ENCODE measurements at places on chromosomes 12 and 14.

DNA sequence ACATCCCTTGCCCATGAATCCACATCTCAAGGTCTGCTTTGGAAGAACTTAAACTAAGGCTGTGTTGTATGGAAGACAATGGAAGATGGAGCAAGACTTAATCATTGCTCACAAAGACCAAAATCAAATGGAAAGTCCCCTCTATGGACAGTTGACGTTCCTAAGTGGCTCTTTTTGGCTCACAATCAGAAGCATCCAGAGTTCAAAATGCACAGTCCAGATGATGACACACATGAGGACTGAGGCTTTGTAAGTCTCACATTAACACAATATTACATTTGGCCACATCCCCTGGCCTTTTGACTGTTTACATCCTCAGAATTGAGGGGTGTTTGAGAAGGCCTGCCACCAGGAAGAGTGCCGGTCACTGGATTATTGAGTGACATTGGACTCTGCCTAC lies 122.3 kb upstream of the CPM start:
- DNase-seq: no peak

GRCh38 chr14:67240168-67240932 lies 885 bp upstream of the PALS1 start:
- peak; percentile 68 for DNase-seq

- DNase-seq: no peak
Observed at GRCh38 chr14:55327179-55327578, 56.0 kb downstream of the FBXO34 start.

DNA sequence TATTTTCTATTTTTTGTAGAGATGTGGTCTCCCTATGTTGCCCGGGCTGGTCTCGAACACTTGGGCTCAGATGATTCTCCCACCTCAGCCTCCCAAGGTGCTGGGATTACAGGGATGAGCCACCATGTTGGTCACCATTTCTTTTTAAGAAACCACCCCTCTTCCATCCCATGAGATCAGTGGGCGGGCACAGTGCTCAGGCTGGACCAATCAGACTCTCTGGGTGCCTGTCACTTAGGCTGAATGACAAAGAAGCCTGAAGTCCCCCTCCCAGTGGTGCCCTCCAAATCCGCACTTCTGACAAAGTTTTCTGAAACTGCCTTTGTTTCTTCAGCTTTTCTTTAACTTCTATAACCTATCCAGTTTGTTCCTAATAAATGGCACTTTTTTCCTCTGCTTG lies 48.2 kb downstream of the CALM1 start:
- no peak for DNase-seq

DNA sequence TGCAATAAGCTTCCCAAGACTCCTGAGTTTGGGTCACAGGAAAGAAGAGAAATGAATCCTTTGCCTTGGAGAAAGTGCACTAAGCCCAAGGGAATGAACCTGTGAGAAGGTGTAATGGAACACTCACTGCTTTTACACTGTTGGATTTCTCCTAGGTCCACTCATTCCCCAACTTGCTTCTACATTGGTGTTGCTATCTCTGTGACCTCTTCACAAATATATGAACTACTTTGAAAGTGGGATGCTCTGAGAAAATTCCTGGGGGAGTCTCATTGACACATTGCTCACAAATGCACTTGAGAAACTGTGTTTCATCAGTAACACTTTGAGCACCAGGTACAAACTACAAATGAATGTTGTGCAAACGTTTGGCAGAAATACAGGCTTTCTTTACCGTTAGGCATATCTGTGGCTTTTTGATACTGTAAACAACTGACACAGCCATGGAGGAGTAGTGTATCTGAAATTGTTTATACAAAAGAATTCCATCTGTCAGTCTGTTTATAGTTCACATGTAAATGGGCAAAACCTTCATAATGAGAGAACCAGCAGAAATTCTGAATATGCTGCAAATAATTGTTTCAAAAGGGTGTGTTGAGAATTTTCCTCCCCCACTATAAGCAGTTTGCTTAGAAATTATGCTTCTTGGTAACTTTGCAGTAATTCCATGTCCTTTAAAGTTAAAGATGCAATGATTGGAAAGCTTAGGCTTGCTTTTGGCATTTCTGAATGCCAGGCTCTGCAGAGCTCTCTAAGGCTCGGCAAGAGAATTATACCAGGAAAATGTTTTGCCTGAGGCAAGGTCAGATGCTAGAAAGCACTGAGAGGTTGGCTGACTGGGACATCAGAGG lies 348.5 kb upstream of the DDHD1 start:
- DNase-seq: no peak

- DNase-seq: peak; percentile 69
Observed at GRCh38 chr14:38994731-38995130, 108.3 kb downstream of the SEC23A start.

- DNase-seq: peak; percentile 26
Observed at GRCh38 chr14:93536945-93537344, 106.2 kb downstream of the UNC79 start.

DNA sequence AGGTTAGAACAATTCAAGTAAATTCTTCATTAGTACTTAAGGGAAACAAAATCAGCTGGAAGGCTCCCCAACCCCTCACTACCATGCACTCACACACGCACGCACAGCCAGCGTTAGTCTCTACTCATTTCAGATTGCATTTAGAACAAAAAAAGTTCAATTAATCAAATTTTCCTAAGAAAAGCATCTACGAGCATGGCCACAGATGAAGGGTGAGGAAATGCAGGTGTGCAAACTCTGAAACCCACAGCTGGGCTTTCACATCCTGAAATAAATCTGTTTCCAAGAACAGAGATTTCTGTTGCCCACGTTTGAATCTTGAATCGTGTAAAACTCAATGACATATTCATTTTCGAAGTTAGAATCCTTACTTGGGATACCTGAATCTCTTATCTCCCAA lies 62.6 kb downstream of the SEL1L start:
- DNase-seq: no peak

GRCh38 chr12:1428671-1429070 lies 165.7 kb downstream of the FBXL14 start:
- DNase-seq: no peak

DNA sequence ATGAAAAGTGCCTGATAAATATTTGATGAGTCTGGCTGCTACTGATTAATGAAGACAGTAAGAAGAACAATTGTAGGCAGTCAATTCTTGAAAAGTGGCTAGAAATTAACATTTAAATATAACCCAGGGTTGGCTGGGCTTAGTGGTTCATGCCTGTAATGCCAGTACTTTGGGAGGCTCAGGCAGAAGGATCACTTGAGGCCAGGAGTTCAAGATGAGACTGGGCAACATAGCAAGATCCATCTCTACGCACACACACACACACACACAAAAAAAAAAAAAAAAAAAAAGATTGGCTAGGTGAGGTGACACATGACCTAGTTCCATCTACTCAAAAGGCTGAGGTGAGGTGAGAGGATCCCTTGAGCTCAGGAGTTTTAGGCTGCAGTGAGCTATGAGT lies 7.9 kb upstream of the PLBD1 start:
- DNase-seq: no peak

- no peak for DNase-seq
Observed at GRCh38 chr12:11633968-11634367, 15.5 kb upstream of the ETV6 start.

GRCh38 chr14:36822685-36823084 lies 161.0 kb downstream of the PAX9 start:
- no peak for DNase-seq

DNA sequence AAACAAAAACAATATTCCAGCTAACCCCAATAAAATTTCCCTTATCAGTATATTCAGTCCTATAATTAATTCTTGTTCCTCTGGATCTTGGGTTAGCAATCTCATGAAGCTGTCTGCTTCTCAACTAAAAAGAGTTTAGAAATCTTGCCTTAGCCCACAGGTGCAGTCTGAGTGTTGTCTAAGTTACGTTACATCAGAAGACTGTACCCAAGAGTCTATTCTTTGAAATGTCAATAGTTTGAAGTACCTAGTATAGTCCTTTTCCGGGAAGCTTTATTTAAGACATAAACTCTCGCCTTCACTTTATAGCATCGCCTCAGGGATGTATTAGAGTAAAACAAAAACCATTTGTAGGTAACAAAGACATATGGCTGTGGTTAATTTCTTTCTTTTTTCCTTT lies 465.1 kb downstream of the FUT8 start:
- no peak for DNase-seq

- no peak for DNase-seq
Observed at GRCh38 chr12:77102123-77102522, 36.8 kb upstream of the E2F7 start.

- peak; percentile 46 for DNase-seq
Observed at GRCh38 chr12:81668475-81668874, 90.7 kb downstream of the PPFIA2 start.

DNA sequence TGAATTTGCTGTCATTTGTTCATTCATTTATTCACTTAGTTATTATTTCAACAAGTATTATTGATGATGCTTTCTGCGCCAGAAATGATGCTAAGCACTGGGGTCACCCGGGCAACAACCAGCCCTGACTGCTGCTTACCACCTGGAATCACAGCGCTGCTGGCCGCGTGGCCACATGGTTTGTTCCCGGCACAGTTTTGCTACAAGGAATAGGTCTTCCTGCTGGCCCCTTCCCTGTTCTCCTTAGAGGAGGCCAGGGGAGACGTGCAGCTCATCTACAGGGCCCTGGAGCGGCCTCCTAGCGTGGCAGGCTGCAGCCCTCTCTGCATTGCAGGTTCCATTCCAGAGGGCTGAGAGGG lies 7.0 kb downstream of the JDP2 start:
- DNase-seq: no peak

GRCh38 chr12:116863275-116863767 lies 17.9 kb downstream of the HRK start:
- peak; percentile 69 for DNase-seq

DNA sequence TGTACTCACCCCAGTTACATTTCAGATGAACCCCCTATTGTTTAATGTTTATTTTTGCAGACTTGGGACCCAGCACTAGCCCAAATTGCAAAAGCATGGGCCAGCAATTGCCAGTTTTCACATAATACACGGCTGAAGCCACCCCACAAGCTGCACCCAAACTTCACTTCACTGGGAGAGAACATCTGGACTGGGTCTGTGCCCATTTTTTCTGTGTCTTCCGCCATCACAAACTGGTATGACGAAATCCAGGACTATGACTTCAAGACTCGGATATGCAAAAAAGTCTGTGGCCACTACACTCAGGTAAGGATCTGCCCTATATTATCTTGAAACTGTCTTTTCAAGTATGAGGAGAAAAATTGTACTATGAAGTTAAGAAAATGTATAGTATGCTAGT lies 1.2 kb downstream of the GLIPR1 start:
- DNase-seq: peak; percentile 36

DNA sequence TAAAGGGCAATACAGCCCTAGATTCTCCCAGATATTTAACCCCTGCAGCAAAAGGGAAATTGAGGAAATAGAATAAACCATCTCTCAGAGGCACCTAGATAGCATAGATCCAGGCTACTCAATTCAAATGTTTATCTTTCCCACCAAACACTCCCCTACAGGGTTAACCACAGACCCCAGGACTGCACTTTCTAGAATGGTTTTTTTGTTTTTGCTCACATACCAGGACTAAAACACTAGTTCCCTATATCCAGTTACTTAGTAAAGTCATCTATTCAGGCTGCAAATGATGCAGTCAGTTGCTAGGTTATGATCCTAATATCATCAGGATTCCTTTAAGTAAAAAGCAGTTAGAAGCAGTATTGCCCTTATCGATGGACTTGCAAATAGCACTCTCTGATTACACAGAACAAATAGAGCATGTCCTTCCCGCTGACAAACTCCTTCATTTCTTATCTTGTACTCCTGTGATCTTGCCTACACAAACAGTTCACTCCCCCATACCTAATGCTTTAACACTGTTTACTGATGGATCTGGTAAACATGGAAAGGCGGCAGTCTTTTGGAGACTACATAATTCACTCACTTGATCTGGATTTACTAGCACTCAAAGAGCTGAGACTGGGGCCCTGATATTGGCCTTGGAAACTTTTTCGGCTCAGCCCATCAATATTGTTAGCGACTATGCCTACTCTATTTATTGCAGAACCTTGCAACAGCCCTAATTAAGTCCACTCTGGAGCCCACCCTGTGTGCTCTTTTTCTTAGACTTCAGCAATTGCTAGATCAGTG lies 257.2 kb upstream of the DIO2 start:
- no peak for DNase-seq

DNA sequence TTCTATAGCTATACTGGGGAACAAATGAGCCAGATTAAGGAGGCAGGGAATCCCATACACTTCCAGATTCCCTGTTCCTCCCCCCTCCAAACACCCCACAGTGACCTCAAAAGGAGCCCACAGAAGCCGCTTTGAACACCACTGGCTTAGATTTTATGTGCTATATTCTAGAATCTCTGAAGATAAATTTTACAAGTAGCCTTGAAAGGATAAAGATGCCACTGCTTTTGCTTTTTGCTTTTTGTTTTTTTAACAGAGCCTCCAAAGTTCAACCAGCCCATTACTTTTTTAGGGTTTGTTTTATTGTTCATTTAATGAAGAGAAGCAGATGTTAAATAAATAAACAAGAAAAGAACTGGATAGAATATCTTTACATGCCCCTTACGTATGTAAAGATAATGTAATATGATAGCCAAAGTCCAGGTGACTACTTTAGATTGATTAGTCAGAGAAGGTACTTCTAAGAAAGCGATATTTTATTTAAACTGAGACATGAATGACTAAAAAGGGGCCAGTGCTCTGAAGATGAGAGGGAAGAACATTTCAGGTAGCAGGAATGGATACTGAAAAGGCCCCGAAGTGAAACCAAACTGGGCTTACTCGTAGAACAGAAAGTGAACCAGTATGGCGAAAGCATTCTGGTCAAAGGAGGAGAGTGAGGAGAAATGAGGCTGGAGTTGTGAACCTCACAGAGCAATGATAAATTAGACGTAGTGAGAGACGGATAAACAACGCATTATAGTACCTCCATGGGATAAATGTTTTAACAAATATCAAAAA lies 44.6 kb downstream of the DUSP6 start:
- DNase-seq: no peak

DNA sequence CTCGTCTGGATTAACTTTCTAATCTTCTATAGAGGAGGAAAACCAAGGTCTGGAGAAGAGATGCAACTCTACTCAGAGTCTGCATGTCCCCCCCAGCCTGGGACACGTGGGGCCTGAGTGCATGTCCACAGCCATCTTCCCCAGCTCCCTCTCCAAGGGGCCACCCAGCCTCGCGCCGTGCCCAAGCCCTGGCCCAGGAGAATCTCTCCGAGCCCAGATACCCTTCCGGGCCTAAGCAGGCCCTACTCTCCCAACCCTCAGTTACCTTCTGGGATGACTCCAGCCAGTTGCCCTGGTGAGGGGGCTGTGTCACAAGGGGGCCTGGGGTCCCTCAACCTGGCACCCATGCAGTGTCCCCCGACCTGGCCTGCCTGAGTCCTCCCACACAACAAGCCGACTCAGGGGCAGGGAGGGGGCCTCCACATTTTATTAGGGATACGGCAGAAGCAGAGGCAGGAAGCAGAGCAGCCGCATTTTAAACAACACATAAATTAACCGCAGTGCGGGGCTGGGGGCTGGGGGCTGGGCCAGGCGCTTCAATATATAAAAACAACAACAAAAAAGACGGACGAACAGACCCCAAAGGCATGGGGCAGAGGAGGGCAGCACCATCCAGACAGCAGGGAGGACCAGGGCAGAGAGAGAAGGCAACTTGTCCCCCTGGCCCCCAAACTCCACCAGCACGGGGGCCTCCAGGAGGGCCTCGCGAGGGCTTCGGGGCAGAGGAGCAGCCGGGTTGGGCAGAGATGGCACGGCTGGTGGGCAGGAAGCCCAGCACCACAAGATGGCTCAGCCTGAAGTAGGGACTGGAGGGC lies 37.3 kb downstream of the NCKAP5L start:
- DNase-seq: no peak

All from suppressor macrophage (primary cell).